ENCODE measurements at places on chromosomes 1 and 21.

DNA sequence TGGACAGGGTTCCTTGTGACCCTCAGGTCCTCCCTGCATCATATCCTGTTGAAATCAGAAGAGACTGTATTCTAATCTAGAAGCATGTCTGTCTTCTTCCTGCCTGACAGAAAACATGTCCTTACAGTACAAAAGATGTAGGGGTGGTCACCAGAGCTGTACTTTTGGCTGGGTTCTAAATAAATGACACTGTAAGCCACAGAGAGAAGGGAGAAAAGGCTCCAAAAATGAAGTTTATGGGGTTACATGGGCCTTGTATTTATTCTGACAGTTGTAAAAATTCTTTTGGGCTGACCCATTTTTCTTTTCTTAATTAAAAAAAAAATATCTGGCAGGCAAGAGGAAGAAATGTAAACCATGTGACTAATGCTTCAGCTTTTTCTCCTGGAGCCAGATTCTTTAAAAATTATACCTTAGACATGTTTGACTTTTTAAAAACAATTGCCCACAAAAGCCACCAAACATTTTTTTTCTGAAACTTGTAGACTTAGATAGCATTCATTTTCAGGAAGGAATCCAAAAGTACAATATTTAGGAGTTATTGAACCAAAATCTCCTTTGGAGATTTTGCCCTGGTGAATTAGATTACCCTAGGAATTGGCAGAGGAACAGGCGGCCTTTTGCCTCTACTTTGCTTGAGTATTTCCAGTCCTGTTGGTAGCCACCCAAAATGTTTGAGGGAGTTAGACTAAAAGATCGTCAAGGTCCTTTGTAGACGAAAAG lies 17.1 kb downstream of the RGL1 start:
- no peak for DNase-seq

DNA sequence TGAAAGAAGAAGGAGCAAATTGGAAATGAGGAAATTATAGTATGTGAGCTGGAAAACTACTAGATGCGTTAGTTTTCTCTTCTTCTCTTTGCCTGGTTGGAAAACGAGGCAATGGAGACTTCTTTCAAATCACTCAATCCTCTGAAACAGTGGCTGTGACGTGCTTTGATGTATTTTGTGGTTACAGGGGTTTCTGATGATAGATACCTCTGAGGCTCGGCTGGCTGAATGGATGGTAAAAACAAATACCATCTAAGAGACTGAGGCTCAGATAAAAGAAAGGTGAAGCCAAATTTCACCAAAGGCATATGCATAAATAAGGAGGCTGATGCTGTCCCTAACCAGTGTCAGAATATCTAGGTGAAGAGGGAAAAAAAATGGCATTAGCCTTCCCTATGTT lies 15.1 kb downstream of the MAB21L3 start:
- DNase-seq, result no peak

DNA sequence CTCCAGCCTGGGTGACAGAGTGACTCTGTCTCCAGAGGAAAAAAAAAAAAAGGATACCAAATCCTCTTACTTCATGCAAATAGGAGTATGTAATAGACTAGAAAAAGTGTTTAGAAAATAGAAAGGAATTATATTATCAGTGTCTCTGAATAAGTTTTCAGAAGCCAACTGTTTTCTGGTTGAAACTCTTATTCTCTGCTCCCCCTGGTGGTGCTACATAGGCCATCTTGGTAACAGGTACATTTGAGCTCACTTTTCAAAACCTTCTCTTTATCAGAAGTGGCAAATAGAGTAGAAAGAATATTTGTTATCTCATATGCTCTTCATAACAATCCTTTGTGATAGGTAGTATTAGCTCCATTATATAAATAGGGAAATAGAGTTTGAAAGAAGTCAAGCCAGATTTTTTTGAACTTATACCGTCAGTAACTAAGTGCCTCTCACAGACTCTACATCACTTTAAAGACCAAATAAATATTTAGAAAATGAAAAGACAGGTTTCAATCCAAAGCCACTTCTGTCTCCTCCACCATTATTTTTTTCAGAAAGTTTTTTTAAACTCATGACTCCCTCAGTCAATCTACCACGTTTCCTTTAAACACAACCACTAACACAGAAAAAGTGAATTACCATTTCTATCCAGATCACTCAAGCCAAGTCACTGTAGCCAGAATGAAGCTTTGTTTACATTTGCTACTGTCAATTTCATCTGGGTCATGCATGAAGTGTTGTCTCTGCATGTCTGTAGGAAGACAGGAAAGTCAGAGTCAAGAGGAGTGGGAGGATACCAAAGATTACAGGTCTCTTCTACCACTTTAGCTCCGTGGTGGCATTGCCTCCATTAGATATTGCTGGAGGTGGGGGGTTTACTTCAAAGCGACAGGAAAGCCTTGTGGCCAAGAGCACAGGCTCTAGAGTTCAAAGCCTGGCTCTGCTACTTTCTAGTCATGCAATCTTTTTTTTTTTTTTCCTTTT lies 45.6 kb downstream of the IL23R start:
- DNase-seq, result peak; percentile 24

DNA sequence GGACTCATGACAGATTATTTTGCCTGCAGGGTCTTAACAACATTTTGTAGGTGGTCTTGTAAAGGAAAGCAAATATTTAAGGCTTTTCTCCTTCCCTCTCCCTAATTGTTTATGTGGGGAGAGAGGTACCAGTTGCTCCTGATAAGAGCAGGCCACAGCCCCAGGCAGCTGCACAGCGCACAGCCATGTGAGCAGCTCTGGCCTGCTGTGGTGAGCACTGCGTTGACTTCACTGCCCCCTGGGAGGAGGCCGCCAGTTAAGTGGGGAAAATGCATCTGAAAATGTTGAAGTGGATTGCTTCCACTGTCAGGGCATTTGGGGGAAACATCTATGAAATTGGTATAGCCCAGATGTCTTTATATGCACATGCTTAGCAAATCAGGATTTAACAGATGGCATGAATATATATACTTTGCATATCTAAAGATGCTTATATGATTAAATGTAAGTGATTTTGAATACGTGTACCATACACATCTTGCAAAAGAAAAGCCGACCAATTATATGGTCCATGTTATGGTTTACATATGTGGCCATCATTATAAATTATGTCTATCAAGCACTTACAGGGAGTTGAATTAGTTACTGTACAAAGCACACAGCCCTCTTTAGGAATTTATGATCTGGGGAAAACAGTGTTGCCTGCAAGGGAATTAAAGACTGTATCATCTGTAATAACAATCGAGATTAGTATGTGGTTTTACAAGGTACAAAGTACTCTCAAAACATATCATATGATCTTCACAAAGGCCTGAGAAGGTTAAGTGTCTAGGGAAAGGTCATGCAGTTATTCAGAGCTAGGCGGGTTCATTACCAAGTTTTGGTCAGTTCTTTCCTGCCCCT lies 132.1 kb downstream of the RHOU start:
- DNase-seq, result peak; percentile 28

DNA sequence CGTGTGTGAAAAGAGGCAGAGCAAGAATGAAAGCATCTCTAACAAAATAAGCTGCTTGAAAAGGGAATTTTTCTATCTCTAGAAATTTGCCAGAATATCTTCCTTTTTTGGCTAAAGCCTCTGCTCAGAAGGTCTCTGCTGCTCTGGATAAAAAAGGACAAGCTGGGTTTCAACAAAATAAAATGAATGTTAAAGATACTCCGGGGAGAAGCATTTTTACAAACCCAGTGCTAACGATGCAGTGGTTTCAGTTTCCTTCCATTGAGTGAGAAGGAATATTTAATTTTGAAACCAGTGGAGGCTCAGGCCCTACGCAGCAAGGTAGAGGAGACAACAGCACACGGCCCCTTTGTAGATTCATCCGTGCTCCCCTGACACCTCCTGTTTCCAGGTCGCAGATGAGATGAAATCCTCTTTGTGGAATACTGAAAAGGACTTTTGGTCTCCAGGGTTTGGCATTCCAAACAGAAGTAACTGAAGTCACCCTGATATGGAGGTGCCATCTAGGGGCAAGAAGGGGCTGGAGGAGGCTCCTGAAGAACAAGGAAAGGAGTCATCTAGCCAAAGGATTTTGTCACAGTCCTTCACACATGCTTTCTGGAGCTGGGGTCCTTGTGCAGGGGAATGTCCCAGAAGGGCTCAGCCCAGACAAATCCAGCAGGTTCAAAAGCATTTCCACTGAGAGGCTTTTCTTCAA lies 65.7 kb upstream of the SYT6 start:
- DNase-seq, result no peak

- no peak for DNase-seq
Measured at GRCh38 chr1:98739762-98740161, 78.2 kb downstream of the SNX7 start.

All from NCI-H1105 treated with DMSO at 0.1 percent for 48 hours (cell line).